ENCODE measurements at places on chromosomes 12 and 14. TPM values are rescaled to one million over a fixed set of nuclear protein-coding genes. Genes with fewer than 3 reads are reported as not detected.

DNA sequence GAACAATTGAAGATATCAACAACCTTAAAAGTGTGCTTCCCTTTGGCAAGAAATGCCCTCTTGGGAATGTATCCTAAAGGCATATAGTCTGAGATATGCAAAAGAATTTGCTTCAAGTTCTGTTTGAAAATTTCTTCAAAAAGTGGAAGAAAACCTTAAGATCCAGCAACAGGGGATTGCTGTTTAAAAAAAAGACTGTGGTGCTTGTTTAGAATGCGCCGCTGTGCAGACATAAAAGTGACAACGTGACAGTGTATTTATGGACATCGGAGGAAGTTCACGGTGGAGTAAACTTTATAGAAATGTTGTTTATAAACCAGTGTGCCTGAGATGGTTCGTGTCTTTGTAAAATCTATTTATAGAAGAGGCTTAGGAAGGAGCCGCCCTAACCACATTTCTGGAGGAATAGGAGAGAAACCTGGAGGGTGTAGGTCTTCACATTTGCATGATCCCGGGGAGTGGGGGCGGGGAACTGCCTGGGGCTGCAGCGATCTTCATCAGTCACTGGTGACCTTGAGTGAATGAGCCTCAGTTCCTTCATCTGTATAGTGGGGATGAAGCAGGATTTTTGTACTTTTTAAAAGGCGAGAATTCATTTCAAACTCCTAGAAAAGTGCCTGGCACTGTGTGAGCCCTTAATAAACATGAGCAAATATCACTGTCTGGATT is 27.5 kb downstream of the ADGRD1 start:
- H3K4me1 ChIP-seq, result no peaks in the 10 kb centered on the region
- H3K36me3 ChIP-seq, result no peaks in the 10 kb centered on the region
- no peak overlapping the region for H3K4me3 ChIP-seq
- no peak overlapping the region for H3K27ac ChIP-seq

- no peaks in the 10 kb centered on the region for H3K27me3 ChIP-seq
- H3K4me3 ChIP-seq, result no peak overlapping the region
Observed at GRCh38 chr12:119089380-119090013, 89.2 kb upstream of the HSPB8 start.

DNA sequence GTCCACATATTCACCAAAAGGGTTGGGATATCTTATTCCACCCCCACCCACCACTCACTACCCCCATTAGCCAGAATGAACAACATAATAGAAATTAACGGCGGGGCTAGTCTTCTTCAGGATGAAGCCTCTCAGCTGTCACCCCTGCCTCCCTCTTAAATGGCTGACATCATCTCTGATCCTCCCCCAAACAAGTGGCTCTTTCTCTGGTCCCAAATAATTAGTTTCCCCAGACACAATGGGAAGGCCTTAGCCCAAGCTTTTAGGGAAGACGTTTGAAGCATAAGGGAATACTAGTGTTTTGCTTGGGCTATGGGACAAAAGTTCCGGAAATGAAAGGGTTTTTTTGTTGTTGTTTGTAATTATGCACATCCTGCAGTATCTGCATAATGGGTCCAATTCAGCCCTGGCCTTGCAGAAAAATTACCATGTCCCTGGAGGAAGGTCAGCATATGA is 13.8 kb downstream of the STON2 start:
- H3K36me3 ChIP-seq, result no peaks in the 10 kb centered on the region
- no peak overlapping the region for H3K4me3 ChIP-seq
- H3K27ac ChIP-seq, result peak overlapping the region; percentile 41
- DNase-seq, result no peak
- H3K4me1 ChIP-seq, result peaks cover 7% of the 10 kb centered on the region

CLEC6A gene
- 0.17 TPM for total RNA-seq

HOXC6 gene
- total RNA-seq, result not detected

GRCh38 chr14:100567877-100568163 is 19.4 kb downstream of the BEGAIN start:
- peaks cover 2% of the 10 kb centered on the region for H3K4me1 ChIP-seq
- H3K4me3 ChIP-seq, result no peak overlapping the region
- no peak overlapping the region for H3K27ac ChIP-seq
- H3K27me3 ChIP-seq, result peaks cover 15% of the 10 kb centered on the region
- DNase-seq, result no peak
- no peaks in the 10 kb centered on the region for H3K36me3 ChIP-seq

DNA sequence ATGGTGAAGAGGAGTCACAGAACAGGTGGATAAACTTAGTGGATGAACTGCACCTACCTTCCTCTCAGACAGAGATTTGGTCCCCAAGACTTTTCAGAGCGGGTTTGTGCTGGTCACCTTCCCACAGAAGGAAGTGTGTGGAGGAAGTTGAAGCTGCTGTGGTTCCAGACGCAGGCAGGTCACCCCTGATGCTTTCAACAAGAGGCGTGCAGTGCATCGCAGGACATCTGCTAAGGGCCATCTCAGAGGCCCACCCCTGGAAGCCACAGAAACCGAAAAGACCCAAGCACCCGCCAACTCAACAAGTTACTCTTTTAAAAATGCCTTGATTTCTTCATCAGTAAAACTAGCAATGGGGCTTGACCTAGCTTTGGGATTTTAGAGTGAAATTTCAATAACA is 1.0 kb upstream of the GPX2 start:
- no peaks in the 10 kb centered on the region for H3K27me3 ChIP-seq
- no peak for DNase-seq
- no peak overlapping the region for H3K27ac ChIP-seq
- peaks cover 2% of the 10 kb centered on the region for H3K4me1 ChIP-seq
- peaks cover 26% of the 10 kb centered on the region for H3K36me3 ChIP-seq

- no peaks in the 10 kb centered on the region for H3K27me3 ChIP-seq
- DNase-seq, result no peak
- H3K27ac ChIP-seq, result no peak overlapping the region
- no peak overlapping the region for H3K4me3 ChIP-seq
Observed at GRCh38 chr12:25716842-25717241, 163.8 kb upstream of the LMNTD1 start.

NID2 gene
- 6.6 TPM for total RNA-seq

- no peaks in the 10 kb centered on the region for H3K27me3 ChIP-seq
- no peak overlapping the region for H3K4me3 ChIP-seq
- no peaks in the 10 kb centered on the region for H3K36me3 ChIP-seq
- no peaks in the 10 kb centered on the region for H3K4me1 ChIP-seq
- DNase-seq, result no peak
- H3K27ac ChIP-seq, result no peak overlapping the region
Observed at GRCh38 chr12:27427824-27428223, 18.7 kb upstream of the SMCO2 start.

DNA sequence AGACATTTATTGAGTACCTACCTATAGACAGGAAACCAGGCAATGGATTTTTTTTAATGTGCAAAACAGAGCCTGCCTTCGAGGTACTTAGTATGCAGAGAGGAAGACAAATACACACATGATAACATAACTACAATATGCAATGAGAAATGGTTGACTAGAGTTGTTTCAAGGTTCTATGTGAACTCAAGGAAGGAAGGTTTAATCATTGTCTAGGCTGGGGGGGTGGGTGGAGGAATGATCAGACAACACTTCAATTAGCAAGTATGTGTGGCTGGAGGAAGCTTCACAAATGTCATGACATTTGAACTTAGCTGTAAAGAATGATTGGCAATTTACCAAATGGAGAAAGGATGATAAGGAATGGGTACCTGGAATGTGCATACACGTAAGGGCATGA is 985.3 kb downstream of the FLRT2 start:
- H3K36me3 ChIP-seq, result no peaks in the 10 kb centered on the region
- no peaks in the 10 kb centered on the region for H3K27me3 ChIP-seq
- no peaks in the 10 kb centered on the region for H3K4me1 ChIP-seq

- no peaks in the 10 kb centered on the region for H3K4me1 ChIP-seq
- H3K4me3 ChIP-seq, result no peak overlapping the region
- H3K36me3 ChIP-seq, result peaks cover 27% of the 10 kb centered on the region
- DNase-seq, result no peak
Observed at GRCh38 chr14:40296821-40297220, 864.6 kb upstream of the FBXO33 start.

SLC6A15 gene
- 12.9 TPM for total RNA-seq

DNA sequence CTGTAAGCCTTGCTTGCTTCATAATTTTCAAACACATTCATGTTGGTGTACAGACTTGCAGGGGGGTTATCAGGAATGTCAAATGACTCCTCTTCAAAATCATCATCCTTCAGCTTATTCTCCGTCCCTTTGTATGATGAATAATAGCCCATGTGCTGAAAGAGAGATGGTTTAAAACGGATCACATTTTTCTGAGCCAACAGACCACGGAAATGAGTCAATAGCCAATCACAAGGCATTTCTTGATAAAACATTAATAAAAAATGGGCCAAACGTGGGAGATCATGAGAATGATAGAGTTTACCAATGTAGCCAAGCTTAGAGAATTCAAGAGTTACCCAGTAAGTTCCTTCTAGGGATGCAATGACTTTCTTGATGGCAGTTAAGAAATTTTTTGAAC is 105.5 kb downstream of the NTS start:
- H3K4me3 ChIP-seq, result no peak overlapping the region
- H3K36me3 ChIP-seq, result no peaks in the 10 kb centered on the region
- DNase-seq, result no peak
- H3K27ac ChIP-seq, result no peak overlapping the region
- no peaks in the 10 kb centered on the region for H3K27me3 ChIP-seq

DNA sequence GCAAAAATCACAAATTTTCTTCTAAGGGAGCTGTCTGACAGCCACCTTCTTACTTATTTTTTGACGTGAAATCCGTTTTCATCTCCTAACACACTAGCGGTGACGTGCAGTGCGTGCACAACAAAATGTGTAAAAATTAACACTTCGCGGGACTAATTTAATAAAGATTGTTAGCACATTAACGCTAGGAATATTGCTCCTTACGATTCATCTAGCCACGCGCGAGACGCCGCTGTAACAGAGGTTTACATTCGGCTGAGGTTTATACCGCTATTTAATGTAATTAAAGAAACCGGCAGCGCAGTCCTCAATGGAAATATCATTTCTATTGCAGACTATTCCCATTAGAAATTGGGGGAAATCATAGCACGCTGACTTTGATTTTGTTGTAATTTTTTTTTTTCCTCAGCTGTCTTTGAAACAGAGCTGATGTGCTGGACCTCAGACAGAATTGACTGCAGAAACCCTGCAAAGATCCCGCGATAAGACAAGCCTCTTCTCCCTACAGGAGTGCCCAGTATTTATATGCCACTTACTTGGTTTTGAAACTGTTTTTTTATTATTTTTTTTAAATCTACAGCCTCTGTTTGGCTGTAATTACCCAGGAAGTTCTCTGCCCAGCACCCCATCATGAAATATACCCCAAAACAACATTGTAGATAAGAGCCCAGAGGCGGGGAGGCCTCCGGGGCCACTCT is 31.2 kb downstream of the BCL11B start:
- H3K27ac ChIP-seq, result no peak overlapping the region
- H3K36me3 ChIP-seq, result no peaks in the 10 kb centered on the region
- H3K4me1 ChIP-seq, result peaks cover 26% of the 10 kb centered on the region
- H3K4me3 ChIP-seq, result no peak overlapping the region
- no peak for DNase-seq

DNA sequence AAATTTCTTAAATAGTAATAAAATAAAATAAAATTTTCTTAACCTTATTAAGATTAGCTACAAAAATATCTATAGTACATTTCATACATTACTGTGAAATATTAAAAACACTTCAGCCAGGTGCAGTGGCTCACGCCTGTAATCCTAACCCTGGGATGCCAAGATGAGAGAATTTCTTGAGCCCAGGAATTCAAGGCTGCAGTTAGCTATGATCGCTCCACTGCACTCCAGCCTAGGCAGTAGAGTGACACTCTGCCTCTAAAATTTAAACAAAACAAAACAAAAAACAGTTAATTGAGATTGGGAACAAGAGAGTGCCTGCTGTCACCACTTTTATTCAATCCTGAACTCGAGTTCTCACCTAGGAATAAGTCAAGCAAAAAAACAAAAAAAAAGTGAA is 95.0 kb upstream of the CPNE8 start:
- no peaks in the 10 kb centered on the region for H3K27me3 ChIP-seq
- H3K4me1 ChIP-seq, result no peaks in the 10 kb centered on the region

BDKRB1 gene
- total RNA-seq, result not detected

Measured in H9 (cell line).